NCI-H1436 (cell line): ENCODE measurements at places on chromosomes 5 and 9.

DNA sequence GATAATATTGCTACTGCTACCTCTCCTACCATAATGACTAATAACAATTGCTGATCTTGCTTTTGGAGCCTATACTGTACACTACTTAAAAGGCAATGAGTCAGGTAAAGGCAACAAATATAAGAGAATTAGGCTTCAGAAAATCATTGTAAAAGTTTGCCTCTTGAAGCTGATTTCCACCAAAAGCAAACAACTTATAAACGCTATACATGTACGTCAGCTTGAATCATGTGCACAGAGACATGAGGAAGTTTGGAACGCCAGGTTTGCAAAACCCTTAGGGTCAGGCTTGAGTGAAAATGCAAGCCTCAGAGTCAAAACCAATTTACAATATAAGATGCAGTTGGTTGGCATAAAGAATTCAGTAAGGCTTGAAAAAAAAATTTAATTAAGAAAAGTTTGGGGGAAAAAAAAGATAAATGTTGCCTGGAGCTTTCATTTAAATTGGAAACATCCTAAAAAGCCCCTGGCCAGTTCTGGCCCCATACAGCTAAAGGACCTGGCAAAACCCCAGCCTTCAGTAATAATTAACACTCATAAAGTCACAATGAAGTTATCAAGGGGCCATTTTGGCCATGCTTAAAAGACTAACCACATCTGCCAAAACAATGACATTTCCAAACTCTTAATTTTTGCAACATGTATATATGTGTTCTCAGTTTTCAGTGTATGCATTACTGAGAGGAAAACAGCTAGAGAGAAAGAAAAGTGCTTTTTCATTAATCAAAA lies 181.0 kb upstream of the NFIL3 start:
- no peak for DNase-seq

- DNase-seq, result peak; percentile 75
Observed at GRCh38 chr5:50962934-50963872, 296.8 kb downstream of the PARP8 start.

GRCh38 chr9:126818482-126818881 lies 13.6 kb downstream of the ZBTB43 start:
- no peak for DNase-seq

DNA sequence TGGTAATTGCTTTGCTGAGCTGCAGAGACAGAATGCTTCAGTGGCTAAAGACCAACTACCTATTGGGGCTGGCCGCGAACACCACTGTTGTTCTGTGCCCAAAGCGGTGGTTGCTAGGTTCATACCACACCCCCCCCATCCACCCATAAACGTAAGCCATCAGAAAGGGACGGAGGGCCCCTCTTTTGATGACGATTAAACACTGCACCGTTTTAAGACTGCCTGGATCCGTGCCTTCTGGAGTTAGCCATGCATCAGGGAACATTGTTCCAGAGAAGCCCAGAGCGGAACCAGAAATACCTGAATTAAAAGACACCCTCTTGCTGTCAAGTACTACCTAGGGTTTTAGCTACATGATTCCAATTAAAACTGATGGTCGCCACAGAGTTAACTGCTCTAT lies 369.1 kb upstream of the DAP start:
- no peak for DNase-seq

DNA sequence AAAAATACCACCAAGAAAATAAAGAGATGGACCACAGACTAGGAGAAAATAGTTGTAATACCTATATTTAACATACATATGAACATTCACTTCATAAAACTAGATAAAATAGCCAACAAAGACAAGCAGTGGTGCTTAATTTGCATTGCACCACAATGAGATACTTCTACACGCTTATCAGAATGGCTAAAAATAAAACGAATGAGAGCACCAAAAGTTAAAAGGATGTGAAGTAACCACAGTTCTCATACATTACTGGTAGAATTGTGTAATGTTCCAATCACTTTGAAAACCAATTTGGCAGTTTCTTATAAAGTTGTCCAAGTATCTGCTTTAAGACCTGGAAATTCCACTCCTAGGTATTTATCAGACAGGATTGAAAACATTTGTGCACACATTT lies 198.9 kb upstream of the SGCD start:
- no peak for DNase-seq

DNA sequence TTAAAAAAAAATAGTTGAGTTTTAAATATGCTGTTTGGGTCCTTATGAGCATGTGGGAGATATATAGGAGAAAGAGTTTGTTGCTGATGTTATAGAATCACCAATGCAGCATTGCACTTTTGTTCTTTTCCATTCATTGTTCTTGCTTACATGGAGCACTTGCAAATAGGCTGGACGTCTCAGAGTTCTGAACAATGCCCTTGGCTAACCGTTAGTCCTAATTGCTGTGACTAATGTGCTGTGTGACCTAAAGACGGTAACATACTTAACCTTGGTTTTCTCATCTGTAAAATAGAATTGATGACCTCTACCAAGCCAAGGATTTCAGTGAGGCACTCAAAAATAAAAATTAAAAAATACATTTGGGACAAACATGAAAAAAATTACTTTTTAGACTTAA lies 29.8 kb downstream of the PIK3R1 start:
- DNase-seq, result no peak

DNA sequence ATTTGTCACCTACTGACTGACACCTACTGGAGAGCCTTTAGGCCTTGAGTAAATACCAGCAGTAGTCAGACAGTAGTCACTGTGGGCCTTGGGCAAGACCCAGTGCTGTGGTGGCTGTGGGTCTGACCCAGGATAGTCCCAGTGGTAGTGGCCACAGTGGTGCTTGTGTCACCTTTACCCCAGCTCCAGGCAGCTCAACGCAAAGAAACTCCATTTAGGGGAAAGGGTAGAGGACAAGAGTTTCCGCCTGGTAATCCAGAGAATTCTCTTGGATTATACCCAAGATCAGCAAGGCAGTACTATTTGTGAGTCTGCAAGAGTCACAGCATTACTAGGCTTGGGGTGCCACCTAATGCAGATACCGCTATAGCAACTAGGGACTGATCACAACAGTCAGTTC lies 28.9 kb downstream of the CERT1 start:
- no peak for DNase-seq

- DNase-seq, result no peak
Observed at GRCh38 chr5:91562922-91563321, 179.8 kb upstream of the ARRDC3 start.

DNA sequence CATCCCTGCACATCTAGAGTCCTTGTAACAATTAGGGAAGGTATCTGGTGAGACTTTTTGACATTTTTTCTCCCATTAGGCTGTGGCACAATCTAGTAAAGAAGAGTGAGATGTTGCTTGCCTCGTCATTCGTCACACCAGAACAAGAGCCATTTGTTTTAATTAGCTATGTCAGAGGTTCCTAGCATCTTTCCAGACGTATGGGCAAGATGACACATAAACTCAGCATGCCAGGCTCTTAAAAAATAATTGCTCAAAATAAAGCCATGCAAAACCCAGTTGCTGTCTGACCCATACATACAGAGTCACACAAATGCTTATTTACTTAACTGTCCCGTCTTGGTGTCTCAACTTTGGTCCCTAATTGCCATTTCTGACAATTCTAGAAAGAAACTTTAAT lies 125.9 kb downstream of the TRPM3 start:
- no peak for DNase-seq

- peak; percentile 11 for DNase-seq
Observed at GRCh38 chr5:100647461-100648230, 112.5 kb downstream of the FAM174A start.

GRCh38 chr5:163789870-163790269 lies 284.5 kb downstream of the MAT2B start:
- DNase-seq, result no peak

DNA sequence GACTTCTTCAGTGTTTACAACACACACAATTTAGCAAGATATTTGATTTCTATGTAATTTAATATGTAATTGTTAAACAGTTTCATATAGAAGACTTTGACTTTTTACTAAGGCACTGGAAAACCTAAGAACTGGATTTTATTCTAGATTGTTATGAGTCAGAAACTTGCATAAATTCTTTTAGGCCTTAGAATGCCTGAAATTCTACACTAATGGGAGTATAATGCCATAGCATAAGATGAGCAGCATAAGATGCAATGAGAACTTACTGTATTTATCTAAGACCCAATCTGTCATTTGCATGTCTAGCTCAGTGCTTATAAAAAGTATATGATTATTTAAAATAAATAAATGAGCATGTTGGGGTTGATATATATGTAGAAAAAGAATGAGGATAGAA lies 285.2 kb downstream of the CDH12 start:
- no peak for DNase-seq

GRCh38 chr9:108671176-108671575 lies 184.6 kb downstream of the ACTL7B start:
- DNase-seq, result no peak

DNA sequence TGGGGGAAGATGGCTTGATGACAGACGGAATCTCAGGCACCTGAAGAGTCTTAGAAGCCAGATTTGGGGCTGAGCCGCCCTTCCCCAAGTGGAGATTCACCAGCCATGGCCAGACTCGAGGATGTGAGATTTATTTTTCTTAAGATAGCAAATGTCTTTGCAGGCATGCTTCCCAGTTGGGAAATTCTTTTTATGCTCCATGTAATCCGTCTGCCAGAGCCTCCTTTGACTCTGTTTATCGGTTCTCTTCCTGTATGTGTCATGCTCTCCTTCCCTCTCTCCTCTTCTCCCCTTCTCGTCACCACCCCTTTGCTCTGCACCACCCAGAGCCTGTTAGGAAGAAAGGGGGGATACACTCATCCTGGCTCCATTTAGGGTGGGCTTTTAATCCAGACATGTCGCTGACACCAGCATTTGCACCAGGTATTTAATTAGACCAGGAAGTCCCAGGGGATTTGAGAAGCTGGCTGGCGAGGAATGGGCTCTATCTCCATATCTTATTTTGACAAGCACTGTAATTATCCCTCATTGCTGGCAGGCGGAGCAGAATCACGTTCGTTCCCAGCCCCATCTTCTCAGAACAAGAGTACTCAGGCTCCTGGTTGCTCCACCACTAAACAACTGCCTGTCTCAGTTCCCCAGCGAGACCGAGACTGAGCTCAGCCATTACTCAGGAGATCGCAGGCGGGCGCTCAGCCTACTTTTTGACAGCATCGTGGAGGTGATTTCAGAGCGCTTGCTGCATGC lies 50.9 kb downstream of the KCNIP1 start:
- DNase-seq, result peak; percentile 3

- DNase-seq, result no peak
Observed at GRCh38 chr9:83520292-83520691, 17.9 kb downstream of the FRMD3 start.

- no peak for DNase-seq
Observed at GRCh38 chr9:137027369-137028262, at the start of gene ABCA2. Gene ABCA2 (minus strand): TSS chr9:137028237. CDS start chr9:137028140, 97 bp downstream.

DNA sequence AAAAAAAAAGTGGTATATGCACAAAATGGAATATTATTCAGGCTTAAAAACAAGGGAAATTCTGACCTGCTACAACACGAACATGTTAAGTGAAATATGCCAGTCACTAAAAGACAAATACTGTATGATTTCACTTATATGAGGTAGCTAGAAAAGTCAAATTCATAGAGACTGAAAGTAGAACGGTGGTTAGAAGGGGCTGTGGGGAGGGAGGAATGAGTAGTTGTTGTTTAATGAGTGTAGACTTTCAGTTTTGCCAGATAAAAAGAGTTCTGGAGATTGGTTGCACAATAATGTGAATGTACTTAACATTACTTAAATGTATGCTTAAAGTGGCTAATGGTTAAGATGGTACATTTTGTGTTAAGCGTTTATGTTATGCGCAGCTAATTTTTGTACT lies 79.5 kb upstream of the IL12B start:
- no peak for DNase-seq

GRCh38 chr5:173050791-173051190 lies 5.4 kb upstream of the CREBRF start:
- no peak for DNase-seq

DNA sequence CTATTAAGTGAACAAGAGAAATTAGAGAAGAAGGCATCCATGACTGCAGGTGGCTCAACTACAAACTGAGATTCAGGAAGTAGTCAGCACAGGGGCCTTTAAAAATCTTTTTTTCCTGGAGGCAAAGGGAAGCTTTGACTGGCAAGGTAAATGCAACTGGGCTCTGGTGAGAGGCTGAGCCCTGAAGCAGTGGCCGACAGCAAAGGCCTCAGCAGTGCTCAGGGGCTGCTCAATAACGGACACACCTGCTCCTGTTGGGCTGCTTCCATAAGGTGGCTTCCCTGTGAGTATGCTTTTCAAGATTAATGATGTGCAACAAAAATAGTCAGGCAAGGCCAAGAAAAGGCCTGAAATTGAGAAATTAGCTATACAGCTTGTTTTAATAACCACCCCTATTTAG lies 134.2 kb upstream of the RGMB start:
- no peak for DNase-seq

DNA sequence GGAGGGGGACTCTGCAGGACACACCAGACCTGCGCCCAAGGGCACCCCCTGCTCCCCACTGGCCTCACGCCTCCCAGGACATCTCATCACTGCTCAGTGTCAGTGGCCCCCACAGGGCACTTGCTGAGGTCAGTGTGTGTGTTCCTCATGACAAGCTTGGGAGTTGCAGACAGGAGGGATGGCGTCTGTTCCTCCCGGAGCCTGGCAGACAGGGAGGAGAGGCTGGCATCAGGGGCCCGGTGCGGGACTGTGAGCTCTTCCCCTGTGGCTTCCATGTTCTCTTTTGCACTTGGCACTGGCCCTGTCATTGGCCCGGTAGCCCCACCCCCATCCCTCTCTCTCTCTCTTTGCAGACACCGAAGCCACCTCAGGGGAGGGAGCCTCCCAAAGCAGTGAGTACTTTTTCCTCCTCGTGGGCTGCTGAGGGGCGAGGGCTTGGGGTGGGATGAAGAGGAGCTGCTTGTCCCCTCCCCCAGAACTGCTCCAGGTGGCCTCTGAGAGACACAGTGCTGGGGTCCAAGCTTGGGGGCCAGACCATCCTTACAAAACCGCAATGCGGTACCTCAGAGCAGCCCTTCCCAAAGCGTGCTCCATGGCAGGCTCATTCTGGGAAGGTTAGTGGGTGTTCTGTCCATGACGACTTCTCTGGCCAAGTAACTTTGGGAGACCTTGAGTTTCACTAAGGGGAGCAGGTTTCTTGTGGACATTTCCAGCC lies 75.7 kb downstream of the AMBP start:
- no peak for DNase-seq

DNA sequence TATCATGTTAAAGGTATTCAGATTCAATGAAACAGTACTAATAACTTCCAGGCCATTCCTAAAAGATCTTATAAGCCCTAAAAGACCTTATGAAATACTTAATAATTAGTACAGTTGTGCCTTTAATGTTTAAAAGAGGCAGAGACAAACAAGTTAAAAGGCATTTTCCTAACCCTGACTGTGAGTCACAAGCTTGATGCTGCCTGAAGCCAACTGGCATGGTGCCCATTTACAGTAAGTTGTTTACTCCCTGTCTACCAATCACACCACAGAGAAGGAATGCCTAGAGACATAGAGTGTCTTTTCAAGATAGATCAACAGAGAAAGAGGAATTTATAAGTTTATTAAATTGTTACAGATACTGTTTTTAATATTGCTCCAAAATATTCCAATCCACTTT lies 47.8 kb downstream of the NR3C1 start:
- peak; percentile 57 for DNase-seq

- DNase-seq, result no peak
Observed at GRCh38 chr9:15294604-15295003, 12.4 kb downstream of the TTC39B start.
